Tibial artery (tissue), 4 donors: ENCODE measurements at places on chromosomes 11 and 22.

- peak overlapping the region; percentile 80 for H3K27ac ChIP-seq
- H3K36me3 ChIP-seq, result no peaks in the 10 kb centered on the region
- peaks cover 16% of the 10 kb centered on the region for H3K4me1 ChIP-seq
These were observed 6.9 kb upstream of the PHRF1 start for GRCh38 chr11:569158-569885.

DNA sequence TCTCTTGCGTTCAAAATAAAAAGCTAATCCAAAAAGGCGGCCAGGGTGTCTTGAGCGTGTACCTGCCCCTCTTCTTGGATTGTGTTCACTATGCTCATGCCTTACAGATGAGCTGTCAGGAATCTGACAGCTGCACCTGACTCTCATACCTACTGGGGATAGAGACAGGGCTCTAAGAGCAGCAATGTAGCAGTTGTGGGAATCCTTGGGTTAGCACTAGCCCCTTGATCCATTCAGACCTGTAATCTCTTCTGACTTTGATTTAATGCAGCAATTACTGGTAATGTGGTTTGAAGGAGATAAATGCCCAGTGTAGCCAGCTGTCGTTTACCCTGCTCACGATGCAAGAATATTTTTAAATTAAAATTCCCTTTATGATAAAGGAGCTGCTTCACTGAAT lies 145.8 kb downstream of the APOL5 start:
- H3K27me3 ChIP-seq, result no peaks in the 10 kb centered on the region
- H3K36me3 ChIP-seq, result no peaks in the 10 kb centered on the region
- no peak for DNase-seq
- peaks cover 23% of the 10 kb centered on the region for H3K4me1 ChIP-seq
- H3K4me3 ChIP-seq, result no peak overlapping the region
- no peak overlapping the region for H3K27ac ChIP-seq

- H3K4me3 ChIP-seq, result no peak overlapping the region
- H3K4me1 ChIP-seq, result peaks cover 60% of the 10 kb centered on the region
- no peak for DNase-seq
- H3K27ac ChIP-seq, result no peak overlapping the region
- H3K27me3 ChIP-seq, result no peaks in the 10 kb centered on the region
These were observed 96.4 kb upstream of the BIRC3 start for GRCh38 chr11:102220728-102221467.

DNA sequence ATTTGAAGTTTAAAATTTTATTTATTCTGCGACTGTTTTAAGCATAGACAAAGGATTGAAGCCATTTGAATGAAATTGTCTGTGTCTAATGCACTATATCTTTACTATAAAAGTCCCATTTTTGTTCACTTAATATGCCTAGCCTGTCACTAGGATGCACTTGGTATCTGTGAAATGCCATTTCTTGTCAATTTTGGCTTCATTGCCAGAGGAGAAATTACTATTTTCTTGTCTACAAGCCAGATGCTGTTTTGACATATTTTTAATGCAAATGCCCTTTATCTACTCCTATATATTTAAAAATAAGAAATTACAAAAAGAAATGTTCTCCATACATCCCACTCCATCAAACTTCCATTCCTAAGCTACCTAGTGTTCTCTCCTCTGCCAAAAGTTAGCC lies 1704.5 kb upstream of the RAG2 start:
- no peak overlapping the region for H3K4me3 ChIP-seq
- H3K27me3 ChIP-seq, result no peaks in the 10 kb centered on the region
- H3K36me3 ChIP-seq, result no peaks in the 10 kb centered on the region
- no peak for DNase-seq
- H3K27ac ChIP-seq, result no peak overlapping the region

- H3K36me3 ChIP-seq, result peaks cover 95% of the 10 kb centered on the region
- DNase-seq, result no peak
- no peaks in the 10 kb centered on the region for H3K4me1 ChIP-seq
- H3K27me3 ChIP-seq, result no peaks in the 10 kb centered on the region
- H3K4me3 ChIP-seq, result no peak overlapping the region
- H3K27ac ChIP-seq, result no peak overlapping the region
These were observed 52.3 kb downstream of the SGSM3 start for GRCh38 chr22:40422558-40423309.

- H3K4me1 ChIP-seq, result no peaks in the 10 kb centered on the region
- H3K27me3 ChIP-seq, result no peaks in the 10 kb centered on the region
- H3K4me3 ChIP-seq, result no peak overlapping the region
- no peak for DNase-seq
- no peak overlapping the region for H3K27ac ChIP-seq
- no peaks in the 10 kb centered on the region for H3K36me3 ChIP-seq
These were observed 296.2 kb downstream of the DDX10 start for GRCh38 chr11:108961095-108961494.

DNA sequence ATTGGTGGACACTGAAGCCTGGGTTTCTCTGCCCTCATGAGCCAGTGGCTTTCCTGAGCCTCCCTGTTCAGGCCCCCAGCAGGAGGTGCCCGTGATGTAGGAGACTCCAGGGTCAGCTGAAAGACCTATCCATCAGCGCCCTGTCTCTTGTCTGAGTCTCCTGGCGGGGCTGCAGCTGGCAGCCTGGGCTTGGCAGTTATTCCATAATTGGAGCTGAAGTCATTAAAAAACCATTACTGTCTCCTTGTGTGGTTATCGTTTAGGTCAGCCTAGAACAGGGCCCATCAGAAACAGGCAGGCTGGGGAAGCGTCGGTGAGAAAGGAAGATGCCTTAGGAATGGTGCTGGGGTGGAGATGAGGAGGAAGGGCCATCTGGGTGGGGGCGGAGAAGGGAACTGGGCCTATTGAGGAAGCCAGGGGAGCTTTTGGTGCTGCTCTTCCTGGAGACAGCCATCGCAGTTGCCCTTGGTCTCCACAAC lies 5.0 kb downstream of the TUB start:
- H3K4me3 ChIP-seq, result no peak overlapping the region
- no peak overlapping the region for H3K27ac ChIP-seq
- no peaks in the 10 kb centered on the region for H3K36me3 ChIP-seq

DNA sequence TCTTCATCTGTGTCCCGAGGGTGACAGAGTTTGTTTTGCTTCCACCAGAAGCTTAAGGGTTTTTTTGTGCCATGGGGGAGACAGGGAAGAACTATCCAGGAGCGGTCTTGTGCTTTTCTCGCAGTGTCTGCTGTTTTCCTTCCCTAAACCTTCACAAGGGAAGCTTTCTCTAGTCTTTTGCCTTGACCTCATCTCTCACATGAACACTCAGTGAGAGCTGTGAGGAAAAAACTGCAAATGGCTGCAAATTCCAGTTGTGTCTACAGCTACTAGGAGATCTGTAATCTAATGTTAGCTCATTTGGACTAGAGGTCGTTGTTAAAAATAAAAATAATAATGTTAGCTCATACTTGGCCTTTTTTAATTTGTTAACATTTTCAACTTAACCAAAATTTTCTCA lies 264.7 kb upstream of the SESN3 start:
- DNase-seq, result no peak
- no peak overlapping the region for H3K4me3 ChIP-seq
- H3K4me1 ChIP-seq, result peaks cover 6% of the 10 kb centered on the region
- no peaks in the 10 kb centered on the region for H3K27me3 ChIP-seq

- no peak for DNase-seq
- H3K4me3 ChIP-seq, result no peak overlapping the region
- no peaks in the 10 kb centered on the region for H3K4me1 ChIP-seq
- no peaks in the 10 kb centered on the region for H3K27me3 ChIP-seq
- H3K27ac ChIP-seq, result no peak overlapping the region
These were observed 81.2 kb downstream of the GUCY1A2 start for GRCh38 chr11:106937111-106937510.

DNA sequence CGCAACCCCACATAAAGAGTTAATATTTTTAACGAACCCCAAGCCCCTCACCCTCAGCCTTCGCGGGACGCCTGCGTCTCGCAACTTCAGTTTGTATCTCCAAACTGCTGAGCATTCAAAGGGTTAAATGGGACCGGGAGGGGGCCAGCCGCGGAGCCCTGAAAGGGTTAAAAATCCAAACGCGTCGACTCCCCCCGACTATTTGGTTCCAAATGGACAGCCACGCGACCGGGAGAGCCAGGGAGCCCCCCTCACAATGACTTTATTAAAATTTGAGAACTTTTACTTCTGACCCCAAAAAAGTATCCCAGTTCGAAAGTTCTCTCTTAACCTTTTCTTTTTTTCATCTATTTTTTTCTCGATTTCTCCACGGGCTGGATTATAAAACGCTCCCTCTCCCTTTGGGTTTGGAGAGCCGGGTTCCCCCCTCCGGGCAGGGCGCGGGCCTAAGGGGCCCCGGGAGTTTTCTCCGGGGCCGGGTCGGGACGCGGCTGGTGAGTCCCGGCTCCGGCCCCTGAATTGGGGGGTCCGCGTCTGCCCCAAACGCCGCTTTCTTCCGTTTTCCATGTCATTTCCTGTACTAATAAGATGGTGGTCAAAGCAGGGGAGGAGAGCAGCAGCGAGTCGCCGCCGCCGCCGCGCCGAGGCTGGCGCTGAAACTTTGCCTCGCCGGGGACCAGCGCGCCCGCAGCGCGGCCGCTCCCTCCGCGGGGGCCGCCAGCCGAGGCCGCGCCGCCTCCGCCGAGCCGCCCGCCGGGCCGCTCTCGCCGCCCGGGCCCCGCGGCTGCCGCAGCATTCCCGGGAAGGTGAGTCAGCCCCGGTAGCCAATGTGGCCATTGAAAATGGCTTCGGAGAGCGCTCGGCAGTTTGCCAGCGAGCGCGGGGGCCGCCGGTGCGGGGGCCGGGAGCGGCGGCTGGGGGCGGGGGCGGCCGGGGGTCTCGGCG lies at the start of gene PRDM11:
PRDM11 (plus strand) TSS at position 568 of the 945 bp plus-strand sequence. CDS start 35,128 bp downstream, outside the sequence.
- DNase-seq, result peak; percentile 86
- H3K27ac ChIP-seq, result peak within 1 kb of the TSS; percentile 100
- H3K4me3 ChIP-seq, result peak within 1 kb of the TSS; percentile 74
- H3K36me3 ChIP-seq, result no peaks in the 10 kb centered on the region
- no peaks in the 10 kb centered on the region for H3K27me3 ChIP-seq

- no peak overlapping the region for H3K4me3 ChIP-seq
- H3K27me3 ChIP-seq, result no peaks in the 10 kb centered on the region
- no peak overlapping the region for H3K27ac ChIP-seq
- H3K36me3 ChIP-seq, result no peaks in the 10 kb centered on the region
- H3K4me1 ChIP-seq, result no peaks in the 10 kb centered on the region
These were observed 490.4 kb downstream of the INSC start for GRCh38 chr11:15605094-15605493.

GRCh38 chr11:116928102-116928777 lies 90.8 kb upstream of the APOA1 start:
- no peak overlapping the region for H3K4me3 ChIP-seq
- no peaks in the 10 kb centered on the region for H3K27me3 ChIP-seq
- peaks cover 27% of the 10 kb centered on the region for H3K36me3 ChIP-seq

- no peak for DNase-seq
- no peak overlapping the region for H3K4me3 ChIP-seq
- no peaks in the 10 kb centered on the region for H3K36me3 ChIP-seq
- H3K4me1 ChIP-seq, result no peaks in the 10 kb centered on the region
- no peak overlapping the region for H3K27ac ChIP-seq
These were observed 84.8 kb upstream of the PAX6 start for GRCh38 chr11:31895926-31896325.

DNA sequence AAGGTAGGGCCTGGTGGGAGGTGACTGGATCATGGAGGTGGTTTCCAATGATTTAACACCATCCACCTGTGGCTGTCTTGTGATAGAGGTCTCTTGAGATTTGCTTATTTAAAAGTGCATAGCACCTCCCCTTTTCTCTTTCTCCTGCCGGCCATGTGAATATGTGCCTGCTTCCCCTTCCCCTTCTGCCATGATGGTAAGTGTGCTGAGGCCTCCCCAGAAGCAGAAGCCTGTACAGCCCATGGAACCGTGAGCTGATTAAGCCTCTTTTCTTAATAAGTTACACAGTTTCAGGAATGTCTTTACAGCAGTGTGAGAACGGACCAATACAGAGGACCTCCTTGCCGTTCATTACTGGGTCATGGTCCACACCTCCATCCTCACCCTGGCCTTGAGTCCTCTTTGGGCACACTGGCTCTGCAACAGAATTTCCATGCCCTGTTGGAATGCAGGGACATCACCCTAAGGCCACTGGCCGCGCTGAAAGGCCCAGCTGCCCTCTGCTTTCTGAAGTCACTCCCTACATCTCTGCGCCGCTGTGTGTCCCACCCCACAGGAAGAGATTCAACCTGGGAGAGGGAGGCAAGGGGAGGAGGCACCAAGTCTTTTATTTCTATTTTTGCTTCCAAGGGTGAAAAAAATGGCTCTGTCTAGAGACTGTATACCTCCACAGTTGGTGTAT lies 49.0 kb upstream of the DKK3 start:
- no peak overlapping the region for H3K27ac ChIP-seq
- H3K36me3 ChIP-seq, result no peaks in the 10 kb centered on the region
- H3K4me1 ChIP-seq, result peaks cover 7% of the 10 kb centered on the region
- no peak for DNase-seq
- no peak overlapping the region for H3K4me3 ChIP-seq

DNA sequence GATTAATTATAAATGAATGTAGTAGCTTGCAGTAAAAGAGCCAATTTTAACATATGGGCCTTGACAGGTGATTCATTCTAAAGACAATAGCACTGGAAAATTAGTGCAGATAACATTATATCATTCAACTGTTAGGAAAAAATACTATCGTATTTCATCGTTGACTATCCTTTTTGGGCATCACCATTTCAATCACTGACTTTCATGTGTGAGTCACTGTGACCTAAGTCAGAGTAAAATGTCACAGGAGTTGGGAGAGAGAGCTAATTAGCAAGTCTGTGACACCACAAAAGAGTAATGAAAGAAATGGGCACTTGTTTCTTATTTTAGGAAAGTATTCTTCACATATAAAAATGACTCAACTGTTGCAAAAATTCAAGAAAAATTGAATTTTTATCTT lies 253.8 kb upstream of the CNTN5 start:
- no peaks in the 10 kb centered on the region for H3K4me1 ChIP-seq
- no peaks in the 10 kb centered on the region for H3K27me3 ChIP-seq
- no peak overlapping the region for H3K27ac ChIP-seq
- H3K4me3 ChIP-seq, result no peak overlapping the region
- no peaks in the 10 kb centered on the region for H3K36me3 ChIP-seq

DNA sequence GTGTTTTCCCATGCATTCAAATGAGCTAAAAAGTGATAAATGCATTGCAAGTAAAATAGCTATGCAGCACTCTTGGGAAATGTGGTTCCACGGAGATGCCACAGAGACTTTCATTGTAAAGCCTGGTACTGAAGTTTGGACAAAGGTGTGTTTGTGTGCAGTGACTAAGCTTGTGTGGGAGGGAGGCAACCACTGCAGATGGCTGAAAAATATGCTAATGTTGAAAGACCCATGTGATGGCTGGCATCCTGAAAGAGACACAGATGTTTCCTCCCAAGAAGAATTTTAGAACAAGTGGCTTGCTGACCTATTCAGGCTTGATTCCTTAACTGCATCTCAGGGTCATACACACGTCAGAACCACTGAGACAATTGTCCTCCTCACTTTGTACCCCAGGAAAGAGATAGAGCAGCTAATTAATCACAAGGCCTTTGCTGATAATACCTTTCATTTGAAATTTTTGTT lies 73.8 kb downstream of the FAM76B start:
- H3K27me3 ChIP-seq, result no peaks in the 10 kb centered on the region
- no peaks in the 10 kb centered on the region for H3K4me1 ChIP-seq
- H3K27ac ChIP-seq, result no peak overlapping the region
- H3K36me3 ChIP-seq, result no peaks in the 10 kb centered on the region

GRCh38 chr11:17008099-17008498 lies 6.1 kb downstream of the PLEKHA7 start:
- H3K27ac ChIP-seq, result no peak overlapping the region
- no peaks in the 10 kb centered on the region for H3K27me3 ChIP-seq
- H3K36me3 ChIP-seq, result no peaks in the 10 kb centered on the region

- H3K27me3 ChIP-seq, result no peaks in the 10 kb centered on the region
- H3K36me3 ChIP-seq, result no peaks in the 10 kb centered on the region
- no peaks in the 10 kb centered on the region for H3K4me1 ChIP-seq
- no peak overlapping the region for H3K4me3 ChIP-seq
- H3K27ac ChIP-seq, result no peak overlapping the region
These were observed 62.9 kb downstream of the RCN1 start for GRCh38 chr11:32153747-32154146.

- H3K27ac ChIP-seq, result peak overlapping the region; percentile 83
- no peak for DNase-seq
- peak overlapping the region; percentile 76 for H3K4me3 ChIP-seq
- peaks cover 19% of the 10 kb centered on the region for H3K4me1 ChIP-seq
- H3K27me3 ChIP-seq, result no peaks in the 10 kb centered on the region
These were observed 862 bp upstream of the CENATAC start for GRCh38 chr11:118996926-118997626.
